ENCODE measurements at places on chromosomes 6 and 20.

GRCh38 chr6:5175635-5176034, 85.1 kb downstream of the LYRM4 start:
- no peak for DNase-seq

DNA sequence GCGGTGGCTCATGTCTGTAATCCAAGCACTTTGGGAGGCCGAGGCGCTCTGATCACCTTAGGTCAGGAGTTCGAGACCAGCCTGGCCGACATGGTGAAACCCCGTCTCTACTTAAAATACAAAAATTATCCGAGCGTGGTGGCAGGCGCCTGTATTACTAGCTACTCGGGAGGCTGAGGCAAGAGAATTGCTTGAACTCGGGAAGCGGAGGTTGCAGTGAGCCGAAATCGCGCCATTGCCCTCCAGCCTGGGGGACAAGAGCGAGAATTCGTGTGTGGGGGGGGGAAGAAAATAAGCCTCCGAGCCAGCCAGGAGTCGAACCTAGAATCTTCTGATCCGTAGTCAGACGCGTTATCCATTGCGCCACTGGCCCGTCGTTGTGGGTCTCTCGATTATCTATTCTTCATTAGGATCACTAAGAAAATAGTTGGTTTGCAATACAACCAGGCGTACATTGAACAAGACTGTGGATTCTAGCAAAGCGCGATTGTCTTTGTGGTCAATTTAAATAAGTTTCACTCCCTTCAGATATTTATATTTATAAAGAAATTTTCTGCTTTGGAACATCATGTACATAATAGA, 33.9 kb upstream of the PRSS16 start:
- DNase-seq: no peak

DNA sequence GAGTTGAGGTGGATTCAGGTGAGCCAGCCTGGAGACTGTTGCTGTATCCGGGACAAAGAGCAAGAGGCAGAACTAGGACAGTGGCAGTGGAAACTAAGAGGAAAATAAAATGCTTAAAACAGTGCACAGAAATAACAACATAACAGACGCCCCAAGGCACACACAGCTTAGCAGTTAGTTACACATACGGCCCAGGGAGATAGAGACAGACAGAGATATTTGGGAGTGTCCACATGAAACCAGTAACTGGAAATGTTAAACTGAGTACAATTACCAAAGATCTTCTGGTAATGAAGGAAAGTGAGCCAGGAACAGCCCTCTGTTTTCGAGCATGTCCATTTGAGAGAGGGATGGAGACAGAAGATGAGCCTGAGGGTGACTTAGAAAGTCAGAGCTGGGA, 237.5 kb upstream of the QKI start:
- no peak for DNase-seq

- DNase-seq: no peak
Measured at GRCh38 chr6:105936972-105937371, 149.2 kb upstream of the PRDM1 start.

- no peak for DNase-seq
Measured at GRCh38 chr6:26304797-26305640, 60.0 kb upstream of the BTN3A2 start.

DNA sequence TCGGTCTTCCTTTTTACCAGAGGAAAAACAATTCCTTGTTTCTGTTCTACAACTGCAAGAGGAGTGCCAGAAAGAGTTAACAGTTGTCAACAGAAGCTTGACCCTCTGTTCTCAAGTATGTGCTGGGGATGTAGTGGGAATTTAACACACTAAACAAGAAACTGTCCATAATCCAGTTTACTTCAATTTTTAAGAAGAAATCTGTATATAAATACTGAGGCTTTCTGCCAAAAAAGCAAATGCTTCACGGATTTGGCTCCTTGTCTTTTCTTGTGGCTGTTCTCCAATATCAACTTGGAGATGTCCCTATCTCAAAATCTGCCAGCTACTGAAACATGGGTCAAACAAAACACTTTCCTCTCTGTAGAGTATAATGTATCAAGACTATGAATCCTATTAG, 26.8 kb downstream of the REV3L start:
- DNase-seq: no peak

DNA sequence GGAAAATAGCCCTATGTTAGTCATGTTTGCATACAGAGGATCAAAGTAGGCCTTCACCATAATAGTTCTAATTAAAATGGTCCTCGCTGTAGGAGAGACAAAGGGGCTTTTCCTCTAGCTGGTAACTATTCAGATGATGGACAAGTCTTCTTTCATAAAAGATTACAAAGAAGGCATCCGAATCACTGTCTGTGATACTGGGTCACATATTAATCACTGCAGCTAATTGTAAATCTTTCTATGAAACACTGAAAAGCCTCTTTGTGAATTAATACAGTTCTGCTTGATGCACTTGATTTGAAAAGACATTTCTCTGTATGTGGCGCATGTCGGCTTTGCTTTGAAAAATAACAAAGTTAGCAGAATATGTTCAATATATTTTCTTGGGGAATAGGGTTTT, 520.8 kb downstream of the KIF16B start:
- no peak for DNase-seq

GRCh38 chr6:53280207-53280606, 68.5 kb downstream of the ELOVL5 start:
- no peak for DNase-seq

DNA sequence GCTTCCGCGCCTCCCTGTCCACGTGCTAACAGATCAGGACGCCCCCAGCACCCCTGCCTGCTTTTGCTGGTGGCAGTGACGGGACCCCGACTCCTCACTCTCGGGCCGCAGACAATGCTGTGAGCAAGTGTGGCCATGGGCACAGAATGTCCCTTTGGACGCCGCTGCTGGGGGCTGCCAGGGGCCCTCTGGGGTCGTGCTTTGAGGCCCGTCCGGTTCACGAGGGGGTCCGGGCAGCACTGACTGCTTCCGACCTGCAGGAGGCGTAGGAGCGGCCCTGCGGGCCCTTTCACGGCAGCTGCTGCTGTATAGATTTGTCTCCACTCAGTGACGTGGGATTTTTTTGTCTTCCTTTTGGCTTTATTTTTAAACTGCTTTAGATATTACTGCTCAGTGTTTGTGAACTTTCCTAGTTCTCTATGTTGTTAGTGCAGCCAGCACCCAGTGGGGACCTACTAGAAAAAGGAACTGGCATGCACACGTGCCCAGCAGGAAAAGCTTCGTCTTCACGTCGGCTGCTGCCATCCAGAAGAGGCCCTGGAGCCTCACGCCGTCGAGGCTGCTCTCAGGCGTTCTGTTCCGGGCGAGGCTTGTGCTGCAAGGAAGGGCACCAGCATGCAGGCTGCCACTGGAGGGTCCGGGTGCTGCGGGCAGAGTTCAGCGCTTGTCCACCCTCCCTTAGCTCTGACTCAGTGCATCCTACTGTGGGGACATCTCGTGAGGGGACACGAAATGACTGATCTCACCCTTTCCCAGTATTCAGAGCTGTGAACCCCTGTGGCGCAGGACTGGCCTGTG, 21.7 kb downstream of the UCKL1 start:
- no peak for DNase-seq

DNA sequence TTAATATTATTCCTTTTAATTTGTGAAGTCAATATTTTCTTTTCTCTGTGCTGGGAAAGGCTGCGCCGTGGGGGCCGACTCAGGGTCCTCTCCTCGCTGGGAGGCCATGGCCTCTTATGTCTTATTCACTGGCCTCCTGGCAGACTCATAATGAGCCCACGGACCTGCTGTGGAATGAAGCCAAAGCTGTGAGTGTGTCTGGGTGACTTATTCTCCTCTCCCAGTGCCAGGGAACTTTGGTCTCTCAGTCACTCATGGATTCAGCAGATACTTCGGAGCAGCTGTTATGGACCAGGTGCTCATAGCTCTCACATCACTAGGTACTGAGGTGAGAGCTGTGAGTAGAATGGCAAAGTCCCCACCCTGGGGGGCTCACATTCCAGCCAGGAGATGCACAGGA, 297.6 kb downstream of the CDH26 start:
- DNase-seq: no peak

DNA sequence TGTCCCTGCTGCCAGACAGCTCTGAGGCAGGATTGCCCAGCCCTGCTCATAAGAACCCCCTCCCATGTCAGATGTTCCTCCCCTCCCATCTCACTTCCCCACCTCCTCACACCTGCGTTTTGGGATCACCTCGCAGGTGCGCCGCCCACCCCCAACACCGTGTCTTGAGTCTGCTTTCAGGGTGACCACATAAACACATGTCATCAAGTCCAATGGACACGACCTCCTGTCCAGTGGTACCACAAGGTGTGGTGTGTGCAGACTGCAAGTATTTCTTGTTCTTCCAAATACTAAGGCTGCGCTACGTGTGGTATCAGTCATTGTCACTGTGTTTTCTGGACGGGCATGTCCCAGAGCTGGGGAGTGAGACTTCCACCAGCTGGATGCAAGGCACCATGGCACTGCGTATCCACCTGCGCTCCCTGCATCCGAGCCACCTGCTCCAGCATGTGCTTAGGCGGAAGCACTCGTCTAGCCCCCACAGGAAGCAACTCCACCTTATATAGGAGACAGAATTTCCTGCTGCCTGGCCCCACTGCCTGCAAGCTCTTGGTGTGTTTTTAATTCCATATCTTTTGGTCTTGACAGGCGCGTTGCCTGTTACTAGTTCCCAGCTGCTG, 119.7 kb upstream of the NXT1 start:
- no peak for DNase-seq

DNA sequence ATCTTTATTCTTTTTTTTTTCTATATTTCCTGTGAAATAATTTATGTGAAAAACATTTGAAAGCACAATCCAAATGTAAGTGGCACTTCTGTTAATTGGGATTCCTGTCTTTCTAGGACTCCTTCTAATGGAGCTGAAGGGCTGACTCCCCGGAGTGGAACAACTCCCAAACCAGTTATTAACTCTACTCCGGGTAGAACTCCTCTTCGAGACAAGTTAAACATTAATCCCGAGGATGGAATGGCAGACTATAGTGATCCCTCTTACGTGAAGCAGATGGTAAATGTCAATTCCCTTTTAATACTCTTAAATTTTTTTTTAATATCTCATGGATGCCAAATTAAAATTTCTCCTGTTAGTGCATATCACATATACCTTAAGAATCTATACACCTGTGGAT, 35.0 kb downstream of the CDC5L start:
- no peak for DNase-seq

DNA sequence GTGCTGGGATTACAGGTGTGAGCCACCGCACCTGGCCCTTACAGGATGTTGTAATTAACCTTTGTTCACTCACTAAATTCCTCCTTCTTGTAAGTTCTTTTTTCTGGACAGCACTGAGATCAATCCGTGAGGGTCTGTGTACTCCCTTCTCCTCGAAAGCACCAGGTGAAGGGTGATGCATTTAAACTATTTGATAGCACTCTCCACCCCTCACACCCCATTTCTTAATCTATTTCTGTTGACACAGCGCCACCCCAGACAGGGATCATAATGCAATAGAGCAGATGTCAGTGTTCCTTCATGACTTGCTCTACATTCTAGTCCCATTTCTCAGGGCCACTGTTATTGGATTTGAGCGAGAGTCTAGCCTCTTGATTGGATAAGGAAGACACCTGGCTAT, 46.3 kb downstream of the PPP1R14C start:
- no peak for DNase-seq

- DNase-seq: no peak
Measured at GRCh38 chr6:1201547-1202200, 110.2 kb upstream of the FOXQ1 start.

GRCh38 chr6:135257631-135258405, 76.7 kb downstream of the MYB start:
- no peak for DNase-seq

DNA sequence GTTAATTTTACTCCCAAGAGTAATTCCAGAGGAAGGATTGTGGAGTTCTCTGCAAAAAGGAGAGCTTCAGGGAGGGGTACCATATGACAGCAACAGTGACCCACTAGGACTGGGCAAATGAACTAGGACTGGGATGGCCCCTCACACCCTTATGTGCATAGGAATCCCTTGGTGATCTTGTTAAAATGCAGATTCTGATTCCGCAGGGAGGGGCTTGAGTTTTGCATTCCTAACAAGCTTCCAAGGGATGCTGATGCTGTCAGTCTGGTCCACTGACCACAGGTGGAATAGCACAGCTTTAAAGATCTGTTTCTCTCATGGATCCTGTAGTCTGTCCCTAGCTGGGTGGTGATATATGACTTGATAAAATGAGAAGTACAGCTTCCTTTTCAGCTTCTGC, 6.3 kb upstream of the FOXA2 start:
- no peak for DNase-seq

DNA sequence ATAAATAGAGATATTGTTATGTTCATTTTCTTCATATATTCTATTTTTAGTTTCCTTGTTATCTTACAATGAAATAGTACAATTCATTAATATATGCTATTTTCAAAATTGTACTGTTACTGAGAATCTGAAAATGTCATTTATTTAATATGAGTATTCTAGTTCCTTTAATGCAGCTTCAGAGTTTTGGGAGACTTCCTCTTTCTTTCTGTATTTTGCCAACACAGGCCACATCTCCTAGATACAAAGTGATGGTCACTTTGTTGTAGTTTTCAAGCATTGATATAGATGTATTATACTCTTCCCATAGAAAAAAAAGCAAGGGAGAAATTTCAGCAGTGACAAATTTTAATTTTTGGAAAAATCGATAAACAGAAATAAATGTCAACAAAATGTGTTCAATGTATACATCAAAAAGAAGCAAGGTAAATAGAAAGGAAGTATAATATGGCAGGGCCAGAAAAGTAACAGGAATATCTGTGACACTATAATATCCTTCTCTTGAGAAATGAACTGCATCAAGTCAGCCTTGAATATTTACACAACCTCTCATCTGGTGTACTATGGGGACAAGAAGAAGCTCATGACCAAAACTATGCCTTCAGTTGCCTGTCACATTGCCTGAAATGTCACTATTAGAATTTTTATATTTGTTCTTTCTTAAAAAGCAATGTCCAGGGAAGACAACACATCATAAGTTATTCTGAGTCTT, 396.0 kb downstream of the TBC1D32 start:
- no peak for DNase-seq

DNA sequence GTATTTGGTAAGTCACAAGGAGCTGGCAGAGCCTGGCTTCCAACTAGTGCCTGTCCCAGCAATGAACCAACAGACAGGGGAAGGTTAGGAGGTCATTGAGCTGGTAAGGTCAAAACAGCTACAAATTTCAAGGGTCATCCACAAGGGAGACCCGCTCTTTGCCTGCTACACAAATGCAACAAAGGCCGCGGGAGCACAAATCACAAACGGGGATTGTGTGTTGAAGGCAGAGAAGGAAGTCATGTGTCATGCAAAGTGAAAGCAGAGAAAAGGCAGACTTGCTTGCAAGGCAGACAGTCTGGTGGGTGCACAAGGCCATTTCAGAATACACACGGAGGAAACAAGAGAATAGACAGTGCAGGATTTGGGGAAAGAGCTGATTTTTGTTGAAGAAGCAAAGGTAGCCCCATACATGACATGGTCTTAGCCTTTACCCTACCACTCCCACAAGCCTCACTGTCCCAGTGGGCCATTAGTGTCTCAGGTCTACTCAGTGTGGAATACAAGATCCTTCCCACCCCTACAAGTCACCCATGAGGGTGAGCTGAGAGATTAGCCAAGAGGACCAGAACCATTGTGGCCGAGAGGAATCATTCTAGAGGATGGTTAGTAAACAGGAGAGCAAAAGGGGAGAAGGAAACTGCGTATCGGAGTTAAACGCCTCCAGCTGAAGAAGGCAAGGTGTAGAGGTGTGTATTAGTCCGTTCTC, 18.1 kb upstream of the SAMHD1 start:
- DNase-seq: no peak

Measured in HS-27A (cell line).